Endothelial cell of umbilical vein (primary cell): ENCODE measurements at places on chromosomes 2 and 18.

GRCh38 chr2:214497489-214497888, 86.6 kb downstream of the VWC2L start:
- DNase-seq: no peak

GRCh38 chr2:55403256-55403998, 16.2 kb downstream of the CCDC88A start:
- no peak for DNase-seq

DNA sequence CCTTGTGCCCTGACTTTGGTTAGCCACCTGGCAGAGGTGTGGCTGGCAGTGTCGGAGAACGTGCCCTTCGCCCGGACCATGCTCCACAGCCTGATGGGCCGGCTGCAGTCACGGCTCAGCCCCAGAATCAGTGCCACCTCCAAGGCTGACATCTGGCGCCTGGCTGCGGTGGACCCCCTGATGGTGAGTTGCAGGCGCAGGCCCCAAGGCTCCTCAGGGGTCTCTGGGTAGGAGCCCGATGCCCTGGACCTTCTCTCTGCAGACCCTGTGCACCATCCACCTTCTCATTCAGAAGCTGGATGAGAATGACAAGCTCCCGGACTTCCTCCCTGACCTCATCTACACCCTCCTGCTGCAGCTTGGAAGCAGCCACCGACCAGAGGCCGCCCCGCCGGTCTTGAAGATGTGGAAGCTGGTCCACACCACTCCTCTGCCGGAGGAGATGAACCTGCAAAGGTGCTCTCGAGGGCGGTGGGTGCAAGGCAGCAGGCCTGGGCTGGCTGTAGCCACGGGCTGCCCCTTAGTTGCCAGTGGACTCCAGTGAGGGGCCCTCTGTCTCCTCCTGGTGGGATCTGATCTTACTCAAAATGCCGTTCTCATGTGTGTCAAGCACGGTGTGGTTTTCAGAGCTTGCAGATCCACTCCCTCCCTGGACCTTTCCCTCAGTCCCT, 32.1 kb downstream of the HJURP start:
- no peak for DNase-seq

DNA sequence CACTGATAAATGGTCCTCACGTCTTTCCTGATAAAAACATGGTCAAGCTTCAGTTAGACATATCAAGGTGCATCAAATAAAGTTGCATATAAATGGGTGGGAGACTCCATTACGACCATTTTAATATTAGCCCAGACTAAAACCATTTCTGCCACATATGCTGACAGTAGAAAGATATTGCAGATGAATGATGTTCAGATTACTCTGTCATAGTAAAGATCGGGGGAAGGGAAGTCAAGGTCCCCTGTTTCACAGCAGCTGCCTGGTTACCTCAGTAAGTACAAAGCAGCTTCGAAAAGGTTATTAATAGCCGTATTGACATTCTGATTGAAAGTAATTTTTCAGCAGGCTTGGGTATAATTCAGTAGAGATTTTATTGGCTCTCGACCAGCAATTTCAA, 927.7 kb upstream of the CDH2 start:
- DNase-seq: no peak

DNA sequence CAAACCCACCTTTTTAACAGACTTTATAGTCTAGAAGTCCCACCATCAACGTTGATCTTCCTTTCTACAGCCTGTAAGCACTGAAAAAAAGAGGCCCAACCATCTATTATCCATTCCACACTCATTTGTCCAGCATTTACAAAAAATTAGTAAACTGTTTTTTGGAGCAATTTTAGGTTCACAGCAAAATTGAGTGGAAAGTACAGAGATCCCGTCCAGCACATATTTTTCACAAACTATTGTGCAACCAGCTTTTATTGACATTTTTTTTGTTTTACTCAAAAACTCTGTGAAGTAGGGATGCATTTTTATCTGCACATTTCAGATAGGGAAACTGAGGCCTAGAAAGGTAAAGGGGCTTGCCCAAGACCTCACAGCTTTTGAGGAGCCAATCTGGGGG, 68.6 kb downstream of the TNP1 start:
- no peak for DNase-seq

DNA sequence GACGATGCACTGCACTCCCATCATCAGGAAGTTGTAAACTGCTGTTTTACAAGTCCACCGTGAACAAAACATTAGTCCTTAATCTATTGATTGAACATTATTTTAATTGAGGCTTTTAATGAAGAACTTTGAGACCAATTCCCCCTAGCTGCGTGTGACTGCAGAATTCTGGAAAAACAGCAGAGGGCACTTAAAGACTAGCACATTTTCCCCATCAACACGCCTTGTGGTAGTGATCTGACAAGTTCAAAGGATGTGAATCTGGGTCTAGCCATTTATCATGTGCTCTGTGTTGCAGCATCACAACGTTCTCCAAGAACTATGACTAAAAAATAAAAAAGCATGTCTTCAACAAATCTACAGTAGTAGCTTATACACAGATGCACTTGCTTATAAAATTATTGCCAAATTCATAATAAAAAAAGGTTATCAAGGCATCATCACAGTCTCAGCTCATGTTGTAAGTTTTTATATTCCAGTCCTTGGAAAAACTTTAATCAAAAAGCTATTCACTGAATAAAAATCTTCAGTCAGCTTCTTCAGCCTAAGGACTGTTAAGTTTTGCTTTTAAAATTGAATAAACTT, 35.8 kb downstream of the SKOR2 start:
- DNase-seq: peak; percentile 47

- no peak for DNase-seq
Observed at GRCh38 chr2:180655393-180655792, 325.0 kb upstream of the UBE2E3 start.

GRCh38 chr2:99841749-99842148, 300.6 kb downstream of the AFF3 start:
- no peak for DNase-seq
